CD4-positive, alpha-beta T cell treated with Interleukin-17A for 4 hours (primary cell): ENCODE measurements at places on chromosomes 1 and 21.

GRCh38 chr1:116708255-116708900 is 40.8 kb upstream of the IGSF3 start:
- no peak for DNase-seq

DNA sequence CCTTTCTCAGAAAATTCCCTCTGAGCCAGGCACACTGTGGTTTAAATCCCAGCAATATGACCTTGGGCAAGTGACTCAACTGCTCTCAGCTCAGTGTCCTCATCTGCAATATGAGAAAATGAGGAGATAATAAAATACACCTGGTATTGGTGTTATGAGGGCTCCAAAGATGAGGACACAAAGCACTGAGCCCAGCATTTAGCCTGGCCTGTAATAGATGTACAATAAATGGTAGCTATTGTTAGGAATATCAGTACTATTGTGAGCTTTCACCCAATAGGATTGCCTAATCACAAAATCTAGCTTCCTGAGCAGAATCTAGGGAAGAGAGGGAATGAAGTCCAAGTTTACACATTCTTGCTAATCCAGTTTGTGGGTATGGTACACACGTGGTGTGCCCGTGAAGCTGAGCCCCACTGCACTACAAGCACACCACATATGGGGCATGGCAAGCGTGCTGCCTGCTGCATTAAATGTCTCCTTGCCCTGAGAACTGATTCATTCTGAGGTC is 24.3 kb upstream of the SLC30A1 start:
- no peak for DNase-seq

DNA sequence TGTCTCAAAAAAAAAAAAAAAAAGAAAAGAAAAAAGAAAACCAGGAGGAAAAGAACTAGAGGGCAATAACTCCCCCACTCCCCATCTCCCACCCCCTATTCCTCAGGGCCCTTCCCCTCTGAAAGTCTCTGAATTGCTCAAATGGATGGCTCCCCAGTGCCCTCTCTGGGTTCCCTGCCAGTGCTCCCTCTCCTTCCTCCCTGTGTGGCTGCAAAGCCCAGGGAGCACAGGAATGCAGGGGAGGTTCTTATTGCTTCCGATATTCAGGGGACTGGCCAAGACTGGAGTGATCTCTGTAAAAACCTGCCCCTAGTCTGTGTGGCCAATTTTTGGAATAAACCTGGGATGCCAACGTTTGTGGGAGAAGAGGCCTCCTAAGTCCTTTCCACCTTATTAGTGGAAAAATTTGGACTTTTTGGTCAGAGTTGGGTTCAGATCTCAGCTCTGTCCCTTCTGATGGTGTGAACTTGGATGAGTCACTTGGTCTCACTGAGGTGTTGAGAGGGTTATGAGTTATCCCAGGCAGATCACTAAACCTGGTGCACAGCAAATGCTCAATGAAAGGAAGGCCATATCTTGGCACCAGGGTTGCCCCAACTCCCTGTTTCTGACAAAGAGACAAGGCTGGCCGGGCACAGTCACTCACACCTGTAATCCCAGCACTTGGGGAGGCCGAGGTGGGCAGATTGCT is 13.4 kb upstream of the ARHGEF10L start:
- DNase-seq = no peak

GRCh38 chr1:225580238-225581099 is 72.5 kb downstream of the ENAH start:
- no peak for DNase-seq
